Stromal cell of bone marrow (primary cell): ENCODE measurements at places on chromosomes 7 and 10.

- DNase-seq: no peak
Observed at GRCh38 chr10:80476685-80477084, 22.6 kb downstream of the TSPAN14 start.

DNA sequence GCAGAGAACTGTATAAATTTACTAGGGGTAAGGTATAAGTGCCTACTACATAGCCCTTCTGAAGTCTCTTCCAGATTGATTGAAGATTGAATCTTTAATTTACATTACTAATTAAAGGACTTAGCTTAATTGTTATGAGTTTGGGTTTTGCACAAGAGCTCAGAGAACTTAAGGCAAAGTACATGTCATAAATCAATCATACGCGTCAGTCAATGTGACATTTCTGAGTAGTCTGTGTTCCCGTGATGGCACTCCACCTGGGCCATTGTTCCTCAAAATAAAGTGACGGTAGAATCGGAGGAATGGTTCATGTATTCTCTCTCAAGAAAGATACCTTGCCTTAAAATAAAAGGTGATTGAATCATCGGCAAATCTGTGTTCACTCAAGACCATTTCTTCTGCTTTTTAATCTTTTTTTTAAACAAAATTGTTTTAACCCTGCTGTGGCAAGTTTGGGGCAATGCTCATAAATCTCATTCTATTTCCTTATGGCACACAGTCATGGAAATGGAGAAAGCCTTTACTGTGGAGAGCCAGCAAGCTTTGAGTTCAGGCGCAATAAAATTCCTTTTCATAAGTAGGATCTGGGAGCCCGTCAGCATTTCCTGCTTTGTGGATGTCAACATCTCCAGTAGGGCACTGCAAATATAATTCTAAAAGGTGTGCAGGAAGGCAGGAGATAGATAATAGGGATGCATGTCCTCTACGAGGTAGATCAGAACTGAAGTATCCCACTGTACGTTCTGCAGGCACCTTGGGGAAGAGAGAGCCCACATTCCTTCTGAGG lies 427.4 kb downstream of the GATA3 start:
- no peak for DNase-seq

GRCh38 chr10:61503051-61503450 lies 49.9 kb upstream of the TMEM26 start:
- no peak for DNase-seq

DNA sequence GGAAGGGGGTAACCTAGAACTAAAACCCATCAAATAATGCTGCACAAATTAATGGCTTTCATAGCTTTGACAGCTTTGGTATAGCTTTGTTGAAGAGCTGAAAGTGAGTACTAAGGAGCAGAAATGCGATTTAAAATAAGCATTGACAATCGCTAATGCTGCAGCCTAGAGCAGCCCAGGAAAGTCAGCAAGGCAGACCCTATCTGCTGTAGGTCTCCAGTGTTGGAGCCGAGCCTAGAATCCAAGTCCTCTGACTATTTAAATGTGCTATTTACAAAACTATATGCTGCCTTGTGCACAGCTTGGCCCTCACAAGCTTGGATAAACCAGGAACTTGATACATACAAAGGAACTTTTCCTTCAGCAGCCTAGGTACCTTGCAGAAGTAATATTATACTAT lies 64.9 kb upstream of the ASAH2 start:
- DNase-seq: no peak
